ENCODE measurements at places on chromosomes 6 and 20. TPM values are rescaled to one million over a fixed set of nuclear protein-coding genes. Genes with fewer than 3 reads are reported as not detected.

TP53TG5 gene
- total RNA-seq = not detected

ENPP4 gene
- 21.1 TPM for total RNA-seq

NTSR1 gene
- not detected for total RNA-seq

TRERF1 gene
- 3.3 TPM for total RNA-seq

GZF1 gene
- 14.6 TPM for total RNA-seq

RIMS4 gene
- total RNA-seq = 0.29 TPM

FOXF2 gene
- 2.7 TPM for total RNA-seq

BPIFB4 gene
- not detected for total RNA-seq

SPATS1 gene
- not detected for total RNA-seq

OXT gene
- 1.5 TPM for total RNA-seq

DNA sequence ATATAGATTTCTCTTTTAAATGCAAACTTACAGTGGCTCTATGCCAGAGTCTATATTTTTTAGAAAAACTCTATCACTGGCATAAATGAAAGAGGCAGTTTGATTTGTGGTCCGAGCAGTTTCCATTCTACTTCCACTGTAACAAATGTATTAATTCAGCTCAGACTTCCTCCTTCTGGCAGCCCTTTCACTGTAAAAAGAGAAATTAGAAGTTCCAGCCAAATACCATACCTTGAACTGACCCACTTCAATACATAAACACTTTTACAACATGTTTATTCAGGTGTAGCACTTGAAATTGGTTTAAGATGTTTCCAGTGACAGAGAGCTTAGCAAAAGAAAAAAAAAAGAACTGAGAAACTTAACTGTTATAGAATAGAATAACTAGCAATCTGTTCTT is 99.3 kb downstream of the BMP5 start:
- no peak for DNase-seq

- DNase-seq = no peak
These were observed 3.4 kb downstream of the OXT start for GRCh38 chr20:3074812-3075211.

DNA sequence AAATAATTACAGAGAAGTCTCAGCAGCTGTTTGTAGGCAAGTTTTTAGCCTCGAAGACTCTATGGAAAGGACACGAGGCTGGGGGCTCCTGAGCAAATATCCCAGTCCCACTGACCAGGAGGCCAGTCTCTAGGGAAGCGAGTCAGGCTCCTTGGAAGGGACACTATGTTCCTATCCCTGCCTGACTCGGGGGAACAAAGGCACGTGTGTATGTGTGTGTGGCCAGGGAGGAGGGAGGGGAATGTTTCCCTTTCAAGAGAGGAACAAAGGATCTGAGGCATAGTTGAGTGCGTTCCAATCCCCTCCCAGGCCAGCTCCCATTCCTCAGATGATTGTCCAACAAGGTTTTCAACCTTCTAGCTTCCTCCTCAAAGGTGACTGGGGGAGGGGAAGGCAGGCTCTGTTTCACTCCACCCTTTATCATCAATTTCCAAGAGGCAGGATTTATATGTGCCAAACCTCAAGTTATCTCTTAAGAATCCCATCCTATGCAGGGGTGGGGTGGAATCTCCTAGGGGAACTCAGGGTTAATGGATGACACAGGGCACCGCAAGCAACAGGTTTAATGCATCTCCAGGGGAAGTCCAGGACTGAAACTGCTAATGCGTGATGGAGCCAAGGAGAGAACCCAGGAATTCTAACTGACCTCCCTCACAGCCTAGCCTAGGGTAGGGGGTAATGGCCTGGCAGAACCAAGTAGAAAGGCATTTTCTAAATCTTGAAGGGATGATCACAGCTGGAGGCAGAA is 9.9 kb downstream of the BCL2L1 start:
- no peak for DNase-seq

- no peak for DNase-seq
These were observed 83.6 kb upstream of the C20orf144 start for GRCh38 chr20:33578510-33578909.

DNA sequence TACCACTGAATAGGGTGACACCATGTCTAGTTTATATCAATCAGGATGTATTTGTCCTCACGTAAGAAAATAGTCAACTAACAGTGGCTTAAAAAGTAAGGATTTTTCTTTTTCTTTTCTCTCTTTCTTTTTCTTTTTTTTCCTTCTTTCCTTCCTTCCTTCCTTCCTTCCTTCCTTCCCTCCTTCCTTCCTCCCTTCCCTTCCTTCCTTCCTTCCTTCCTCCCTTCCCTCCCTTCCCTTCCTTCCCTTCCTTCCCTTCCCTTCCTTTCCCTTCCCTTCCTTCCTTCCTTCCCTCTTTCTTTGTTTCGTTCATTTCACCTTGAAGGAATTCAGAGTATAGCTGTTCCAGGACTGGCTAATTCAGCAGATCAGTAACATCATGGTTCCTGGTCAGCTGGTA is 83.2 kb downstream of the SOX4 start:
- no peak for DNase-seq

- DNase-seq = no peak
These were observed 44.0 kb upstream of the TTPAL start for GRCh38 chr20:44431502-44432234.

- DNase-seq = no peak
These were observed 22.7 kb upstream of the ZNF184 start for GRCh38 chr6:27495386-27496135.

GRCh38 chr6:2085657-2086056 is 159.7 kb downstream of the GMDS start:
- no peak for DNase-seq

DNA sequence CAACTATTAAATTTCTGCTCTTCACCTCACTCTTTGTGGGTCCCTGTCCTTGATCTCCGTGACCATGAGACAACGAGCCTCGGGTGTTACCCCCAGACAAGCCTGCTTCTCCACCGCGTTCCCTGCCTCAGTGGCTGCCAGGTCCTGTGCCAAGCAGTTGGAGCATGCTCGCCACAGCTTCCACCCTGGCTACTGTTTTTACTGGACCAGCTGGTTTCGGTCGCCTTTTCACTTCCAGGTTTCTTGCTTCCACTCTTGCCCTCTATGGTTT is 5.6 kb downstream of the TP53RK start:
- DNase-seq = no peak

DNA sequence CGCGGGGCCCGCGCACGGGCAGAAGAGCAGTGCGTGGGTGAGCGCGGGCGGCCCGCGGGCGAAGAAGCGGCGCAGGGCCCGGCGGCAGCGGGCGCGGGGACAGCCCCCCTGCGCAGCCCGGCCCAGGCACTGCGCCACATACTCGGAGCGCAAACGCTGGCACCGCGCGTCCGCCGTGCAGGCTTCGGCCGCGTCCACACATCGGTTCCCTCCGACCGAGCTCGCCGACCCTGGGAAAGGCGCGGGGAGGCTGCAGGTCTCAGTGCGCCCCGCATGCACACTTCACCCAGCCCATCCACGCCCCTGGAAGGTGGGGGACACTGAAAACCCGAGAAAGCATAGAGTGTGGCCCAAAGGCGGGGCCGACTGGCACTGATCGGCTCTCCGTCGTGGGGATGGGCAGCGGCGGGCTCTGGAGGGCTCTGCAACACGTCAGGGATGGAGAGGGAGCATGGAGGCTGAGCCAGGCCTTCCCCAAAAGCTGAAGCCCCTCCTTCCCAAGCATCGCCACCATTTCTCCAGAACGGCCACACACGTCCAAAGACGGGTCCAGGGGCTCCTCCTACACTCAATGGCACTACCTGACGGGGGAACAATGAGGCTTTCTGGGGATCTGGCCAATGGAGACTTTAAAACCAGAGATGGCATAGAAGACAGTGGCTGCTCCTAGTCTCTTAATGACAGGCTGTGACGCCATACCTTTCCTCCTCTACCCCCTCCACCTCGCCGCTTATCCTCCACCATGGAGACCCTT is 2.0 kb downstream of the GFRA4 start:
- peak; percentile 74 for DNase-seq

DNA sequence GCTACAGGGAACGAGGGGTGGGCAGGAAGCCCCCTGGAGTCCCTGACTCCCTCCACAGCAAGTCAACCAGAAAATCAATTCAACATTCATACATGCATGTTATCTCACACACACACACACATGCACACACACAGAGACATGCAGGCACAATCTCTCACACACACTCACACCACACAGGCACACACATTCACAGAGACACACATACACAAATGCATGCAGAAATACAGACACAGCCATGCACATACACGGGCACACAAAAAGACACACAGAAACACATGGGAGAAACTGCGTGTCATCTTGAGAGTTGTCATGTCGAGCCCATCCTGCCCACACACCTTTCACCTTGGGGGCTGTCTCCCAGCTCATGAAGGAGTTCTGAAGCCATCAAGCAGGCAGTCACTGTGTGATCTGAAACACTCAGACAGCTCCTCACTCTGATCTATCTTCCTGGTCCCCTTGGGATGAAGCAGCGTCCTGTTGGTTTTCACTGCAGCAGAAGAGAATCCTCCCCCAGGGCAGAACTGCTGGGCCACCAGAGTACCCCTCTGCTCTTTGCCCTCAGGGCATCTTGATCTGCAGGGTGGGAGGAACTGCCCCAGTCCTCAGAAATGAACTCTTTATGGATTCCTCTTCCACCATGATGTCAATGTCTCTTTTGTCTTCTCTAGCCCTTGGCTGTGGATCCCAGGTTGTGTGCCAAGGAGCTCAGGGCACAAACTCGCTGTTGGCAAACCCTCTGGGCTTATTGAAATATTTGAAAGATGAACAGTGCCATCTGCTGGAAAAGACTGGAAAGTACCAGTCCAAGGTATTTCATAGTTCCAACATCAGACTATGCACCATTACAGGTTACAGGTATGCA is 8.8 kb downstream of the RAET1L start:
- DNase-seq = peak; percentile 49

DNA sequence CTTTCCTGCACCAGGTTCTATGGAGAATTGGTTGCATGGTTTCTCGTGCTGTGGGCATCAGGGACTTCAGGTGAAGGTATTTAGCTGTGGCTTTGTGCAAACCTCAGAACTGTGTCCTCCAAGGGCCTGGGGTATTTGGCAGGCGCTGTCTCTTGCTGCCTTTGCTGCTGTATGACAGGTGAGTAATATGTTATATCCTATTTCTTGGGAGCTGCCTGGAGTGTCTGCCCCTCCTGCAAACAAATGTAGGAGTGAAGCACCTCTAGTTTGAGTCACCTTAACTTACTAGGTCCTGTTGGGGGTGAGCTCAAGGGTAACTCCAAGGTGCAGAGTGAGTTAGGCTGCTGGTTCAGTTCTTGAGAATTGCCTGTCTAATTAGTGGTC is 177.7 kb upstream of the RNF24 start:
- DNase-seq = no peak

GRCh38 chr20:8523684-8524083 is 391.6 kb downstream of the PLCB1 start:
- DNase-seq = no peak

DNA sequence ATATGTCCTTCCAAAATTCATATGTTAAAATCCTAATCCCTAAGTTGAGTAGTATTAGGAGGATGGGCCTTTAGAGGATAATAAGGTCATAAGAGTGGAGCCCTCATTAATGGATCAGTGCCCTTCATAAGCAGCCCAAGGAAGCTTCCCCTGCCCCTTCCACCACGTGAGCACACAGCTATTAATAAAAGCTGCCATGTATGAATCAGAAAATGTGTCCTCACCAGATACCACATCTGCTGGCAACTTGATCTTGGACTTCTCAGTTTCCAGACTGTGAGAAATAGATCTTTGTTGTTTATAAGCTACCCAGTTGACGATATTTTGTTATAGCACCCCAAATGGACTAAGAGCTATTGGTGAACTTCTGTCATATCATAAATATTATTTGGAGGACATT is 207.7 kb upstream of the HDDC2 start:
- no peak for DNase-seq

- DNase-seq = no peak
These were observed 10.9 kb downstream of the ITPR3 start for GRCh38 chr6:33631971-33632557.

DNA sequence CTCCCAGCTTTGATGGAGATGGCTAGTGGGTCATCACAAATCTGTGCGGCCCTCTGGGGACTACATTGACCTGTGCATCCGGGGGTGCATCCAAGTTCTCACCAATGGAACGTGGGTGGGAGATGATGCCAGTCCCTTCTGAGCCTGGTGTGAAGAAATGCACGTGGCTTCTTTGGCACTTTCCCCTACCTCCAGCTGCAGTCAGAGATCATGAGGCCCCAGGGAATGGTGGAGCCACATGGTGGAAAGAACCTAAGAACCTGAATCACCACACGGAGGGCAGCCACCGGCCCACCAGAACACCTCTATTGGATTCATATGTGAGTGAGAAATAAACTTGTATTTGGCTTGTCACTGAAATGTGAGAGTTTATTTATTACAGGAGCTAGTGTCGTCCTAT is 9.9 kb upstream of the CDKN1A start:
- DNase-seq = no peak

- no peak for DNase-seq
These were observed 394.6 kb downstream of the ZFAND3 start for GRCh38 chr6:38214159-38214558.

GRCh38 chr20:53550280-53551187 is 43.1 kb downstream of the ZNF217 start:
- DNase-seq = no peak

DNA sequence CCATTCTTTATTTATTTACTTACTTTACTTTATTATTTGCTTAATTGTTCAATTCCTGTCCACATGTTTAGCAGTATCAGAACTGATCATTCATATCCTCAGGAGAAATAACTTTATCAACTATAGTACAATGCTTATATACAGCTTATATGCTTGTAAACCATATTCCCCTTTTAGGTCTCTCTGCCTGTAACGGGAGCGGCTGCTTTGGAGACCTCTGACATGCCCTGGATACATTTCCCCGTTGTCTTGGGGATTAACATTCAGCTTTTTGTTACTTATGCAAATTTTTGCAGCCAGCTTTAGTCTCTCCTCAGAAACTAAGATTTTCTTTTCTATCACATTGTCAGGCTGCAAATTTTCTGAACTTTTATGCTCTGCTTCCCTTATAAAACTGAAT is 17.6 kb upstream of the FUT9 start:
- no peak for DNase-seq

DNA sequence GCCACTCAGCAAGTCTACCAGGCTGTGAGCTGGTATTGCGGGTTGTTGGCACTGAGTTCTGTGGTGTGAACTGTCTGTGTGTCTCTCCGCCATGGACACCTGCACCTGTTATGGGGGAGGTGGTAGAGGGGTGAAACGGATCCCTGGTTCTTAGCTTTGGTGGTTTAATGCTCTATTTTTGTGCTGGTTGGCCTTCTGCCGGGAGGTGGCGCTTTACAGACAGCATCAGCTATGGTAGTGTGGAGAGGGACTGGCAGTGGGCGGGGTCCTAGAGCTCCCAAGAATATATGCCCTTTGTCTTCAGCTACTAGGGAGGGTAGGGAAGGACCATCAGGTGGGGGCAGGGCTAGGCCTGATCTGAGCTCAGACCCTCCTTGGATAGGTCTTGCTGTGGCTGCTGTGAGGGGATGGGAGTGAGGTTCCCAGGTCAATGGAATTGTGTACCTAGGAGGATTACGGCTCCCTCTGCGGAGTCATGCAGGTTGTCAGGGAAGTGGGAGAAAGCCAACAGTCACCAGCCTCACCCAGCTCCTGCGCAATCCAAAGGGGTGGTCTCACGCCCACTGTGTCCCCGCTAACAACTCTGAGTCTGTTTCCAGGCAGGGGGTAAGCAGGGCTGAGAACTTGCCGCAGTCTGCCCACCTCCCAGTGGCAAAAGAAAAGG is 154.3 kb downstream of the CCDC170 start:
- no peak for DNase-seq

- DNase-seq = no peak
These were observed 13.5 kb upstream of the KCNK16 start for GRCh38 chr6:39335780-39336545.

Measured in mesenteric fat pad (tissue), 1 donor.